Fibroblast of skin of abdomen (primary cell): ENCODE measurements at places on chromosomes 16 and 17.

- DNase-seq: no peak
Observed at GRCh38 chr17:61575352-61575975, 15.6 kb downstream of the NACA2 start.

DNA sequence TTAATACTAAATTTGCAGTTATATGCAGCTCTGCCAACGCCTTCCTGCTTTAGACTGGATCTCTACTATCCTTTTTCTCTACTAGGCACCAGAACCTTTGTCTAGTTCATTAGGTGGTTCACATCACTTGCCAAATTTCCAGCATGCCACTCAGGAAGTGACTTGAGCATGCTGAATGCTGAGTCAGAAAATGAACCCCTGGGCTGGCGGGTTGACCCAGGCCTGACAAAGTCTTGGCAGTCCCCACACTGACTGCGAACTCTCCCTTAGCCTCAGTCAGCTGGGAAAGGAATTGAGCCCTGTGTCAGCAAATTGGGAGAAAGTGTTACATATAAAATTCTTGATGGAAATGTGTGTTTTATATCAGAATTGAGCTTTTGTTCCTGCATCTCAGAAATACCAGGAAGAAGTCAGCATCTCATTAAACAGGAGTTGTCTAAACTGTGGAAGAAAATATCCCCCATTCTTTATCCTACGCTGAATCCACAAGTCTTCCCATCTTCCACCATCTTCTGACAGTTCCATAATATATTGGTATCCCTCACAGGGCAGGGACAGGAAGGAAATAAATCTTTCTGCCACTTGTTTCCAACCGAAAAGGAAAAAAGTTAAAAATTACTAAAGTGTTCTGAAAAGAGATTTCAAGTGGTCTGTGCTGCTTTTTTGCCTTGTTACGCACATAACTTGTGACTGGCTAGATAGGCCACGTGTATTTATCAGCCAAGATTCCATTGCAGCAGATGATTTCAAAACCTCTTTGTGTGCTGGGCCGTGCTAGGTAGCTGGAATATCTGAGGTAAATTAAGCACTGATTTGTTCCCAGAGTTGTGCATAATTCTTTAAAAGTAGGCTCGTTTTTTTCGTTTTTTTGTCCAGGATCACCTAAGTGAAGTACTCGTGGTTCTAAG lies 16.7 kb upstream of the SLC12A3 start:
- DNase-seq: peak; percentile 70

- no peak for DNase-seq
Observed at GRCh38 chr17:288802-289356, 63.7 kb downstream of the RPH3AL start.

- no peak for DNase-seq
Observed at GRCh38 chr16:87729266-87729954, 36.4 kb downstream of the KLHDC4 start.

GRCh38 chr16:12435730-12436129 lies 368.0 kb downstream of the CPPED1 start:
- no peak for DNase-seq

GRCh38 chr17:31724026-31724425 lies 135.0 kb downstream of the COPRS start:
- peak; percentile 60 for DNase-seq

GRCh38 chr17:71063127-71063526 lies 893.8 kb downstream of the KCNJ2 start:
- no peak for DNase-seq

DNA sequence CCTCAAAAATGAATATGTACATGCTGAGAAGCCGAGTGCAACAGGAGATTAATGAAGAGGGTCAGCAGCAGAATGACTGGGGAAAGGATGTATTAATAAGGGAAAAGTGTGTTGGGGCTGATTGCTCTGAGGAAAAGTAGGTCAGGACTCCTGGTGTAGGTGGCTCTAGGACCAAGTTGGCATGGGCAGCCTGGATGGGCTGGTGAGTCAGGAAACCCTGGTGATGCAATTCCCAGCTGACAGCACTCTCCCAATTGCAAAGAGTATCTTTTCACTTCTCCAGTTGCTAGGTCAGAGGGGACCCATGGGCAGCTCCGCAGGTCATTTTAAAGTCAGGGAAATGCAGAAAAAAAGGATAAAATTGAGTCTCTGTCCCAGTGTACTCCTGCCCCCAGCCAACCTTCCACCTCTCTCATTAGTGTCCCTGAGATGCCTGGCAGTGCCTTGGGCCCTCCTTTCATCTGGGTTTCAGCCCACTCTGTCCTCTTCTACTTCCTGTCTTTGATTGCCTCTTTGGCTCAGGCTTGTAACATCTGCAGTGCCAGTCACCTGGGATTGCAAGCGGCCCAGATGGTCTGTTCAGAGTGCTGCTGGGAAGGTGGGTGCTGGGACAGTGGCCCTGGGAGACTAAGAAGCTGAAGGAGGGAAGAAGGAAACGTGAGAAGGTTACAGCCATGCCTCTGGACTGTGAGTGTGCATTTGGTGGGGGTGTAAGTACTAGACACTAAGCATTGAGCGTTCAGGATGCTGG lies 2177.2 kb downstream of the TP53TG3F start:
- DNase-seq: no peak

DNA sequence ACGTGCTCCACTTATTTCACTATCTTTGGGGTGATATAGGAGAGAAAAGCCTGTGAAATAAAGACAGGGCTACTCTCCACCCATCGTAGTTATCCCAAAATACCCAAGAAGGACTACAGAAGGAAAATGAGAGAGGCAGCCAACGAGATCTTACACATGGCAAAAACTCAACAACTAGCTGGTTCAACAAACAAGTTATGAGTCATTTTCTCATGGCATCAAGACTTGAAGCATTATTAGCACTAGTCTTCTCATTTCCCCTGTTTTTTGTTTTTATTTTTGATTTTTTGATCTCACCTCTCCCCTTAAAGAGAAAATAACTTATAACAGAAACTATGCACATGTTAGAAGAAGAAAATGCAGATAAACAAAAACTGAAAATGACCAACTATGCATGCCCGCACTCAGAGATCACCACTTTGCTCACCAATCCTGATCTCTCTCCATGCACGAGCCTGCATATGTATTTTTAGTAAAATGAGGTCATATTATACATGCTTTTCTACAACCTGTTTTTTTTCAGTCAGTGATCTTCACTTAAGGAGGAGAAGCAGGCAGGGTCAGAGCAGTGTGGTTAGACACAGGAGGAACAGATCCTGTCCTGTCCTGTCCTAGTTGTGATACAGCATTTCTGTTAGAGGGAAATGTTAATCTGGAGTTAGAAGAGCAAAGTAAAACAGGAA lies 22.8 kb downstream of the FAM117A start:
- no peak for DNase-seq

GRCh38 chr17:13736916-13737315 lies 135.2 kb upstream of the HS3ST3A1 start:
- DNase-seq: peak; percentile 87

GRCh38 chr17:75634754-75635609 lies 1.7 kb downstream of the SMIM5 start:
- no peak for DNase-seq

DNA sequence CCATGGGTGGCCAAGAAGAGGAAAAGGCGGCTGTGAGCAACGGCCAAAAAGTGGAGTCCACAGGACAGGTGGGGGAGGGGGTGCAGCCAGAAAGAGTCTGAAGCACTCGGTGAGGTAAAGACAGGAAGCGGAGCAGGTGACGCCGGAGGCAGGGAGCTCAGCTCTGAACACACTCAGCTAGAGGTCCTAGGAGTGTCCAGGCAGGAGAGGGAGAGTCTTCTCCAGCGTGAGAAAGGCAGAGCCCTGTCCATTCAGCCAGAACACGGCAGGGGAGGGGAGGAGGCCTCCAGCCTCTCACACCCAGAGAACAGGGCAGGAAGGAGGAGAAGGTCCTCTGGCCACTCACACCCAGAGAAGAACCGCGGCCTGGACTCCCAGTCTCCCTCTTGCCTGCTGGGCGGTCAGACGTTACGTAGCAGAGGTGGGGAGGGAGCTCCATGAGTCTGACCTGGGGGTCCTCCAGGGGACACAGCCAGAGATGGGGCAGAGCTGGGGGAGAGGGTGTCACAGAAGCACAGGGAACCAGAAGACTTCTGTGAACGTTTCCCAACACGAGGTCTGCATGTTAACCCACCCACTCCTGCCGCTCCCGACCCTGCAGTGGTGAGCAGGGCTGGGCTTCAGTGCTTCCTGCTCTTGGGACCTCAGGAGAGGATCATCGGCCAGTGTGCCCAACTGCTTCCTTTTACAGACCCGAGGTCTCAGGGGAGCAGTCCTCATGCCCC lies 89.2 kb downstream of the ABR start:
- DNase-seq: no peak

GRCh38 chr17:17120294-17120693 lies 78.0 kb downstream of the MPRIP start:
- DNase-seq: no peak

DNA sequence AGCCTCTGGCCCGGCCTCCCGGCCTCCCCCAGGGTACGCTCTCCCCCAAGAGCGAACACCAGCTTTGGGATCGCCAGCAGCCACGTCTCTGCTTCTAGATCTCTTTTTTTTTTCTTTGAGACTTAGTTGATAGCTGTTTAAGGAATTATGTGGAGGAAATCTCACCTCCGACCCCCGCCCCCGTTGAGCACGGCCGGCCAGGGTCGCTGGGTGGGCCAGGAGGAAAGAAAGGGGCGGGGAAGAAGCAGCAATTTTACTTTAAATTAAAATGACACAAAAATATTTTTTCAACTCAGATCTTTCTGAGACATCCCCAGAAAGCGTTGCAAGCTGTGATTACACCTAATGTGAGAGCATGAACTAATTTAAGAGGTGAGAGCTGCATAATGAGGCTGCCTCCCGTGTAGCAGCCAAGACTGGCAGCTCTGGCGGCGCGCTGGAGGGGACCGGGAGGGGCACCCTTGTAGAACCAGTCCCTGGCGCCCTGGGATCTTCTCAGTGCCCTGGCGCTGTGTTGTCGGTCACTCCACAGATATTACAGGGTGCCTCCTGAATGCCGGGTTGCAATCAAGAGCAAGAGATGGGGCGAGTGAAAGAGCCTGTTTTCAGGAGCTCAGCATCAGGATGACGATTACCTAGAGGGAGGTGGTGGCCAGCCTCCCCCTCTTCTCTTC lies 1.9 kb upstream of the CBLN1 start:
- DNase-seq: no peak

GRCh38 chr17:44747566-44747965 lies 11.2 kb upstream of the ADAM11 start:
- DNase-seq: no peak

GRCh38 chr16:67199808-67200198 lies 872 bp downstream of the ELMO3 start:
- no peak for DNase-seq

DNA sequence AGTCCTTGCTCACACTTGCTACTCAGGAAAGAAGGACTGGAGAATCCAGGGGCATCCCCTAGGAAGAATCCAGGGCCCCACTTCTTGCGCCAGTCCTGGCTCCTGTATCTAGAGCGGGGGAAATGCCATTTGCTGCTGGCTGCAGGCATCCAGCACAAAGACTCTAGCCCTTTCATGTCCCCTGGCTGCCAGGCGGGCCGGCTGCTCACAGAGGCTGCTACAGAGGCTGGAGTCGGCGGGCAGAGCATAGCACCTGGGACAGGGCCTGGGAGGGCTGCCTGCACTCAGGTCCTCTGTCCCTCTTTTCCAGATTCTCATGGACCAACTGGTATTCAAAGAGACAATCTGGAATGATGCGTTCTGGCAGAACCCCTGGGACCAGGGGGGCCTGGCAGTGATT lies 13.8 kb downstream of the SMIM5 start:
- no peak for DNase-seq

GRCh38 chr17:9544221-9544620 lies 31.4 kb downstream of the STX8 start:
- DNase-seq: peak; percentile 27

DNA sequence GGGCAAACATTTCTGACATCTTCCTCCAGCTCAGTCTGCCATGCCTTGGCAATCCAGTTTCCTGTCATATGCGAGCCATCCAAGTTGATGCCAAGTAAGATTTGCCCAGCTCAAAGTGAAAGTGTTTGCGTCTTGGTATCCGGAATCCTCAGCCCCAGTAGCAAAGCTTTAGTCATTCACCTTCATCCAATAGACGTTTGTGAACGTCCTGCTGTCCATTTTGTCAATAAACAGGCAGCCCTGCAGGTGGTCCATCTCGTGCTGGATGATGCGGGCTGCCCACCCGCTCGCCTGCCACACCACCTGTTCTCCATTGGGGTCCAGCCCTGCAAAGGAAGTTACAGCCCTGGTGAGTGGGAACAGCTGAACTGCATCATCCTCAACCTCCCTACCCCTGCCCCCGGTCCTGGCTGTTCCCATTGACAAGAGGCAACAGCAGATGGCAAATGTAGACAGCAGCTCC lies 1.5 kb downstream of the PDF start:
- no peak for DNase-seq

GRCh38 chr17:5667871-5668270 lies 83.6 kb upstream of the NLRP1 start:
- DNase-seq: no peak

DNA sequence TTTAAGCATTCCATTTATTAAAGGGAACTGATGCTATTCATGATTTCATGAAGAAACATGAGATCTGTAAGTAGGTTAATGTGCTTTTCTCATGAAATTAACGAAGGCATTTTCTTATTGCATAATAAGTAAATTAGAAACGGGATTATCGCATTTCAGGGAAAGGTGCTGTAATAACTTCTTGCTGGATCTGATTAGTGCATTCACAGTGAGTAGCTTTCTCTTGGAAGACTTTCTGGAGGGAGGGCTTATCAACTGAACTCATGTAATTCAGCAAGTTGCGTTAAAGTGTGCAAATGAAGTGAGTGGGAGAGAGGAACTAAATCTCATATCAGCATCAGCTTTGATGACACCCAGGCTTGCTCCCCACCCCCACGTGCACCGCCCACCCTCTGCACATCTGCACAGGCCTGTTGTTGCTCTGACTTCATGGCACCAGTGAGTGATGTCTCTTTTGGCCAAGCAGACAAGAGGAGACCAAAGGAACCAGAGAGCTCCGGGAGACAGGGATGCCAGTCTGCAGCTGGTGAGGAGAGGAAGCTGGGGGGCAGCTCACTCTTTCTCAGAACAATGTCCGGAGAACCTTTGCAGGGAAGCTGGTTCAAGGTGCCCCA lies 26.3 kb upstream of the GAS7 start:
- DNase-seq: no peak

DNA sequence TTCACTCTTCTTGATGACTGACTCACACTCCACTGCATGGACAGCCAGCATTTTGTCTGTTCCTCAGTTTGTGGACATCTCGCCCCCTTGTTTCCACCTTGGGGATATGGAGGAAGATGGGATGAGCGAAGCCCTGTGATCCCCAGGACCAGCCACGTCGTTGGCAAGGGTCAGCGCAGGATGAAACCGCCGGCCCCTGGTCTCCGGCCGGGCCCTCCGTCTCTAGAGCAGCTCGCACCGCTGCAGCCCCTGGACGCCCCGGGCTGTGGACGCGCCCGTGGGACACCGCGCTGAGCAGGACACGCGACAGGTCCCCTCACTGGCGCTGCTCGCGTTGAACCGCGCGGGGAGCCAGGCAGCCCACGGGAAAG lies 604 bp upstream of the ZC3H18 start:
- no peak for DNase-seq

- no peak for DNase-seq
Observed at GRCh38 chr17:79833744-79834564, 5.3 kb downstream of the CBX4 start.

DNA sequence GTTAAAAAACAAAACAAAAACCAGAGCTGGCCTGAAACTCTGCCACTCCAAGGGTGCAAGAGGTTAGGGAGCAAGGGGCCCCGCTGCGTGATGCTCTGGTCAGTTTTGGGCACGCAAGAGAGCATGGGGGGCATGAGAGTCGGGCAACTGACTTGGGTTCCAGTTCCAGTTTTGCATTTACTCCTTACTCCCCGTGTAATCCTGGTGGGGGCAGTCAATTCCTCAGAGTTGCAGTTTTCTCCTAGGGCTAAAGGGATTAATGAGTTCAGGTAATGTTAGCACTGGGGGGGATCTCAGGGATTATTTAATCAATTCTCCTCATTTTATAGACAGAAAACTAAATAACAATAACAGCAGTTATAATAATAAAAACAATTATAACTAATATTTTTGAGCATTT lies 72.9 kb upstream of the PMFBP1 start:
- DNase-seq: no peak
